ENCODE measurements at places on chromosomes 4 and X.

GRCh38 chr4:129429581-129430320, 333.8 kb downstream of the C4orf33 start:
- DNase-seq = no peak

- DNase-seq = no peak
Measured at GRCh38 chrX:10450229-10450958, 170.0 kb downstream of the MID1 start.

DNA sequence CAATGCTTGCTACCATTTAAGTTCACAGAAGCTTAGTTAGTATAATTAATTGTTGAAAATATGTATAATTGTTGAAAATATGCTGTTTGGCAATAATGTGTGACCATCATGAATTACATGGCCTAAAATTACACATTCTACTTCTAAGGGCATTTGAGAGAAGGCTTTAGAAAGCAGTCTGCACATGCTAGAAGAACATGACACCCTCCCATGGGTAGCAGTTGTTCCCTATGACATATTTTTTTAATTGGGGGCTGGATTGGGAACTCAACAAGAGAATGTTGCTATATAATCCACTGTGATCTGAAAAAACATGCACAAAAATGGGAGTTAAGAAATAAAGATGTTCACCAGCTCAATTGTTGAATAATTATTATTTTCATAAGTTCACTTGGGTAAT, 331.4 kb downstream of the ARHGAP24 start:
- DNase-seq = no peak

GRCh38 chr4:151192556-151193235, 84.3 kb upstream of the PRSS48 start:
- no peak for DNase-seq

Data from Caco-2 (cell line).